ENCODE measurements at places on chromosomes 7 and 10.

DNA sequence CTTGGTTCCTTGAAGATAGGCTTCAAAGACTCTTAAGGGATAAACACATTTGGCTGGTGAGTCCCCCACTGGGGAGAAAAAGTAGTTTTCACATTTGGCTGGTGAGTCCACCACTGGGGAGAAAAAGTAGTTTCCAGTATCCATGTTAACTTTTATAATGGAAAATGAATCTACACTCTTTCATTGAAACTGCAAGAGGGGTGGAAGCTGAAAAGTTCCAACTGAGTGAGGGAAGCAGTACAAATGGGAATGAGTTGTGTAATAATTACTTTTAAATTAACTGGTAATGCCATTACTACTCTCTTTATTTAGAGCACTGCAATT is 153.9 kb downstream of the MLLT10 start:
- DNase-seq = no peak

DNA sequence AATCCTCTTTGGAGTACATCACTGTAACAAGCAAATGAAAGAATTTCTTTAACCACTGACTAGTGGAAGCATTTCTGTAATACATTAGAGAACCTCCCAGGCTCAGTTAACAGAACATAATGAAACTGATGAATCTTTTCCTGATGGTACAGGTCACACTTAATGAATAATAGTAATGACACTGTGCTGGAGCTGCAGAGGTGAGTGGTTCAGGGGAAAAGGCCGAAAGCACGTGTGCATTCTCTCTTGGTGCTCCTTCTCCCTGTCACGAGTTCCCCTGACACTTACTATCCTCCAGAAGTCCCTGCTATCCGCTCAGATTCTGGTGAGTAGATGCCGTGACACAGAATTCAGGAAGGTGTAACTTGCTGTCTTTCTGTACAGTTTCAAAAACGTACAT is 8.0 kb downstream of the HIPK2 start:
- DNase-seq = no peak

DNA sequence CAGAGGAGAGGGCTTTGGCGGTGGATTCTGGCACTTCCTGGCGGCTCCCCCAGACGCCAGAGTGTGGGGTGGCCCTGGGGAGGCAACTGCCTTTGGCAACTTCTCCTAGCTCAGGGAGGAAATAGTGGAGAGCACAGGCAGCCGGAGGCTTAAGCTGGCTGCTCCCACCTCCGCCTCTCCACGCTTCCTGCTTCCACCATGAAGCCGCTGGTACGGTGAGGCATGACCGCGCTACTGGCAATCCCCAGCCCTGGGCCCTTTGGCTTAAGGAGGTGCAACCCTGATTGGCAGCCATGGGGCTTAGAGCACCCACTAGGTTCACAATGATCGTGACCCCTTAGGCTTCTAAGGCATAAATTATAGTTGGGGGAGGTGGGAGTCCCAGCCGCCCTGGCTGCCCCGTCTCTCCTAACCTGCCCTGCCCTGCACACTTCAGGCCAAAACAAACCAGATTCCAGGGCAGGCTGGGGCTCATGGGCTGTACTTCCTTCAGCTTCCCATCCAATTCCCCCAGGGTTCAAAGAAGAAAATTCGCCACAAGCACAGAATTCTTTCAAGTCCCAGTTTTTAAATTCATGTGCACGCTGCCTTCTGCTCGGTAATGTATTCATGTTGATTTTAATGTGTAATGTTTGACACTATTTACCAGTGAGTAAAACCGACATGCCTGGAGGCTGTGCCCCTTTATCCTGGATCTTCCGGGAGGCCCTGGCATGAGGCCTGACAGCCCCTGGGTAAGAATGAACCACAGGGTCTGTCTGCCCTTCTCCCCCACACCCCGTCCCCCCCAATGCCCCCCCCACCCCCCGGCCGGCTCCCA is 90.7 kb upstream of the LRRC4 start:
- DNase-seq = no peak

DNA sequence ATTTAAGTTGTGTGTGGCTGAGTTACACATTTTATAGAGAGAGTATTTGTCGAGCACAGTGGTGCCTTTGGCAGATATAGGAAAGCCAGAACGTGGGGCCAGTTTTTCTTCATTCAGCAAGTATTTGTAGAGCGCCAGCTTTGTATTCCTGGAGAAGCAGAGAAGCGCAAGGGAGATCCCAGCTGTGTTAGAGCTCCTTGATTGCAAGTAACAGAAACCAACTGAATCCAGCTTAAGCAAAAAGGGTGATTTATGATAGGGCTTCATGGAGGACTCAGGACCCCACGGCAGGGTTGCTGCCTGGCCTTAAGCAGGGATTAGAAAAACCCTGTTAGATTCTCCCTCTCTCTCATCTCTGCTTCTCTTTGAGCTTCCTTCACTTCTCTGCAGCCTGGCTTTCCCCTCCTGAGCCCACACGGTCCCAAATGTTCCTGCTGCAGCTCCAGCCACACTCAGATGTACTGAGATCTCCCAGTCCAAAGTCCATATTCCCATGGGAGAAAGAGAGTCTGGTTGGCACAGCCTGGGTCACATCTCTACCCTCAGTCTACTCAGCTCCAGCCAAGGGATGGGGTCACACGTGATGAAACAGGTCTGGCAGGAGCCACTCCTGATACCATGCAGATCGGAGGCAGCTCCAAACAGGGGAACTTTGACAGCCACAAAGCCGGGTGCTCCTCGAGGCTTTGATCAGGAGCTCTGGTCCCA is 16.7 kb downstream of the UBTD1 start:
- DNase-seq = no peak

- no peak for DNase-seq
These were observed 26.7 kb downstream of the CCSER2 start for GRCh38 chr10:84355106-84355505.

- no peak for DNase-seq
These were observed 42.1 kb downstream of the NEURL1 start for GRCh38 chr10:103535595-103535994.

Data from stimulated activated CD8-positive, alpha-beta memory T cell treated with anti-CD3 and anti-CD28 coated beads, Interleukin-7, amount 100 ng/mL, for 1 hour (primary cell).